ENCODE measurements at places on chromosomes 6 and 20.

- DNase-seq, result no peak
Measured at GRCh38 chr6:20302702-20303251, 90.5 kb upstream of the MBOAT1 start.

DNA sequence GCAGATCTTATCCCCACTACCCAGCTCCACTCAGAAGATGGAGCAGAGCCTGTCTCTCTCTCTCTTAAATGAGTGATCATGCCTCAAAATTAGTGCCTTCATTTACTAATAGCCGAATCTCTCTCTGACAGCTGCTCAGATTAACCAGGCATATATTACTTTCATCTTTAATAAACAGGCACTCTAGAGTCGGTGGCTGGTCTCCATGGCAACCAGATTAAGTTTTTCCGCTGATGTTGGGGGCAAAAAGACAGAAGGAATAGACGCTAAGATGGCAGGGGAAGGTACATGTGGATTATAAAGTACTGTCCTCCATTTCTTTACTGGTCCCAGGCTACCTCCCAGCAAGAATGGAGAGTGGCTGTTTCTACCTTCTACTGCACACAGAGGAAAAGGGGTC is 121.6 kb downstream of the QRSL1 start:
- no peak for DNase-seq

DNA sequence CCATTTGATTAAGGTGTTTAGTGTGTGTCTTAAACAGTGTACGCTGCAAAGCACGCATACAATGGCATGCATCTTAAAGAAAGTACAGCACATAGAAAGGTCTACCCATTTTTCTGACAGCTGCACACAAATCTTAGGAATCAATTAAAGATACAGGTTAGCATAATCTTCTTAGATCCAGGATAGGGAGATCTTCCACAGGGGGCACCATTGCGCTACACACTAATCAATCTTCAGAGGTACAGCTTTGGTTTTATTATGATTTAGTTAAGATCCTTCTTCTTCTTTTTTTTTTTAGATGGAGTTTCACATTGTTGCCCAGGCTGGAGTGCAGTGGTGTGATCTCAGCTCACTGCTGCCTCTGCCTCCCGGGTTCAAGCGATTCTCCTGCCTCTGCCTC is 63.7 kb upstream of the BEND3 start:
- DNase-seq, result no peak

DNA sequence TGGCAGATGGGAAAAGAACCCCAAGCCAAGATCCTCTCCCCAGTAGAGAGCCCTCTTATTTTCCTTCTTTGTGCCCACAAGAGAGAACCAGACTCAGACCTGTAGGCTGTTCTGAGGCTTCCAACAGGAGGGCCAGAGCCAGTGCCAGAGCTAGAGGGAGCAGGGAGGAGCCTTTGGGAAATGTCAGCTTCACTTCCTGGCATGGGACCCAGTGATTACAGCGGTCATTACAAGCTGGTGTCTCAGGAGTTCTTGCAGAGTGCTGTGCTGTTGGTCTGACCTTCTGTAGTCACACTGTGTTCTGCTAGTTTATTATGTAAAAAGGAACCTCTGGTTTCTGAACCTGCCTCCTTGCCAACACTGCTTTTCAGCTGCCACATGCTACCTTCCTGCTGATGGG is 38.9 kb downstream of the STK35 start:
- no peak for DNase-seq

- no peak for DNase-seq
Measured at GRCh38 chr6:138805016-138805765, 9.3 kb downstream of the ECT2L start.

DNA sequence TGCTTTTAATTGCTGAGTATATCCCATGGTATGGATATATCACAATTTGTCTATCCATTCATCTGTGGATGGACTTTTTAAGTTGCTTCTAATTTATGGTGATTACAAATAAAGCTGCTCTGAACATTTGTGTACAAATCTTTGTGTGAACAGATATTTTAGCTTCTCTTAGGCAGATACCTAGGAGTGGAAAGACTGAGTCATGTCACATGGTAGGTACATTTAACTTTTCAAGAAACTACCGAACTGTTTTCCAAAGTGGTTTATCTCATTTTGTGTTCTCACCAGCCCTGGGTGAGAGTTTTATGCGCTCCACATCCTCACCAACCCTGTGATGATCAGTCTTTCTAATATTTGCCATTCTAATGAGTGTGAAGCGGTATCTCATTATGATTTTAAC is 31.0 kb upstream of the ZNFX1 start:
- DNase-seq, result no peak

- DNase-seq, result no peak
Measured at GRCh38 chr6:146682919-146683318, 84.1 kb downstream of the ADGB start.

GRCh38 chr6:136015531-136015930 is 164.0 kb downstream of the PDE7B start:
- no peak for DNase-seq

DNA sequence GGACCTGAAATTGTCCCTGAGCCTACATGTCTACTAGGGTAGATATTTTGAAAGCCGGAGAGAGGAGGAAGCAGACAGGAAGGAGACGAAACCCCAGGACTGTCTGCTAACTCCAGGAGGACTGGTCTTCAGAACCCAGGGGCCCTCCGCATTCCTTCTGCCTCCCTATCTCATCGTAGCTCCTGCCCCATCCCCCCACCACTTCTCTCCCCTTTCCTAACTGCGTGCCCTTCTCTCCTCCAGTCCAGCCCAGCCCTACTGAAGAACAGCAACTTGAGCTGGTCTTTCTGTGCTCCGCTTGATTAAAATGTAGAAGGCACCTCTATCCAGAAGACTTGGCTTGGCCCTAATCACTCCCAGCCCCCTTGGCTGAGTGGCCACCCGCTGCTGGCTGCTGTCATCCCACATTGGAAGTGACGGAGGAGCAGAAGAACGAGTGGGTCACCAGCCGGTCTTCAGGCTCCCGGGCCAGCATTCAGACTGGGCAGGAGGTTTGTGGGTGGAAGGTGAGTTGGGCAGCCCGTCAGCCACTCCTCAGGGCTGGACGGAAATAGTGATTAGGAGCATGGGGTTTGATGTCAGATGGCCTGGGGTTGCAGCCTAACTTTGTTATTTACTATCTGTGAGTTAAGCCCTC is 28.8 kb upstream of the ANGPT4 start:
- no peak for DNase-seq

DNA sequence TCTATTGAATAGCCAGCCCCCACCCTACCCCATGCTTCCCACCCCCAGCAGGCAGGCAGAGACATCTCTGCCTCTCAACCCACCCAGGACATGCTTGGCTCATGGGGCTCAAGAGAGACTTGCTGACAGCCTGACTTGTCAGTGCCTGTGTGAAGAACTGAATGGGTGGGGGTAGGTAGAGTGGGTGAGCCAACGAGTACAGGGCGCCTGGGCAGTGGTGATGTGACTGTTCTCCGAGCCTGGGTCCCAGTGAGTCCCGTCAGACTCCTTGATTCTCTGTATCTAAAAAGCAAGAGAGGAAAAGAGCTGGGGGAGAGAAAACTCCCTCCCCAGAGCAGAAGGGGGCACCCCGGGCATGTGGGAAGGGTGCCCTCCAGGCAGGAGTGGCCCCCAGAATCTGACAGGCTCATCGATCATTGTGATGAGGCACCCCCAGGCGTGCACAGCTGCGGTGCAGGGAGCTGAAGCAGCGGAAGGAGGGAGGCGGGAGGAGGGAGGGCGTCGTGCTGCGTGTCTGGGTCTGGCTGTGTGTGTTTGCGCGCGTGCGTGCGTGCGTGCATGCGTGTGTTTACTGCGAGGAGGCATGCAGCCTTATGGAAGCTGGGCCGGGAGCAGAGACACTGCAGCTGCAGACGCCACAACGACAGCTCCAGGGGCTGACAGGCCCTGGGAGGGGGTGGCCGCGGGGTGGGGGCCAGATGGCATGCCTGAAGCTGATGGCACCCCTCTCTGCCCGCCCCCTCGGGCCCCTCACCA is 40.2 kb downstream of the FOXP4 start:
- no peak for DNase-seq

DNA sequence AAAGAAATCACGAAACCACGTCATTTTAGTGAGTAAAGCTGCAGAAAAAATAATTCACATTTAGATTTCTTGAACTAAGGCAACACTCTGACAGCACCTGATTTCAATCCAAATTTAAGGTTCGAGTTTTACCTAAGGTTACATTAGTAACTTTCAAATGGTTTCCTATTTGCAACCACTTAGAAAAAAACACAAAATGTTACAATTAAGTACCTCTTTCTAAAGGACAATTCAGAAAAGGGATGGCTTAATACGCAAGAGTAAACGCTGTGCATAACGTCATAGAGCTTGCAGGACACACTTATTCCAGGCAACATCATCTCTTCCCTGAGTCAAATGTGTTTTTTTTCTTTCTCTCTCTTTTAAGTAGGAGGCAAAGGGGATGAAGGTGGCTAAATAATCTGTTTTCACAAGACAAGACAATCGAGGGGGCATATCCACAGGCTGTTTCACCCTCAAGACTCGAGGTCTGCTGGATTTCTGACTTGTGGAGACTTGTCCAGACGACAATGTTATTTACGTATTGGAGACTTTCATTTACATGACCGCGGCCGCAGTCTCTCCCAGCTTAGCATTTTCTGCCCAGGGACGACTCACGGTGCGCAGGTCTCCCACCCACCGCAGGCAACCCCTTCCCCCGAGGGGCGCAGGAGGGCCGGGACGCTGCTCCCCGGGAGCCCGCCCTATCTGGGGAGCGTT is 86.0 kb downstream of the SESN1 start:
- DNase-seq, result no peak

GRCh38 chr20:19658137-19658536 is 99.9 kb upstream of the RIN2 start:
- no peak for DNase-seq

GRCh38 chr6:142361345-142361744 is 59.5 kb downstream of the ADGRG6 start:
- DNase-seq, result no peak

- DNase-seq, result no peak
Measured at GRCh38 chr6:64040113-64040512, 404.5 kb downstream of the PHF3 start.

DNA sequence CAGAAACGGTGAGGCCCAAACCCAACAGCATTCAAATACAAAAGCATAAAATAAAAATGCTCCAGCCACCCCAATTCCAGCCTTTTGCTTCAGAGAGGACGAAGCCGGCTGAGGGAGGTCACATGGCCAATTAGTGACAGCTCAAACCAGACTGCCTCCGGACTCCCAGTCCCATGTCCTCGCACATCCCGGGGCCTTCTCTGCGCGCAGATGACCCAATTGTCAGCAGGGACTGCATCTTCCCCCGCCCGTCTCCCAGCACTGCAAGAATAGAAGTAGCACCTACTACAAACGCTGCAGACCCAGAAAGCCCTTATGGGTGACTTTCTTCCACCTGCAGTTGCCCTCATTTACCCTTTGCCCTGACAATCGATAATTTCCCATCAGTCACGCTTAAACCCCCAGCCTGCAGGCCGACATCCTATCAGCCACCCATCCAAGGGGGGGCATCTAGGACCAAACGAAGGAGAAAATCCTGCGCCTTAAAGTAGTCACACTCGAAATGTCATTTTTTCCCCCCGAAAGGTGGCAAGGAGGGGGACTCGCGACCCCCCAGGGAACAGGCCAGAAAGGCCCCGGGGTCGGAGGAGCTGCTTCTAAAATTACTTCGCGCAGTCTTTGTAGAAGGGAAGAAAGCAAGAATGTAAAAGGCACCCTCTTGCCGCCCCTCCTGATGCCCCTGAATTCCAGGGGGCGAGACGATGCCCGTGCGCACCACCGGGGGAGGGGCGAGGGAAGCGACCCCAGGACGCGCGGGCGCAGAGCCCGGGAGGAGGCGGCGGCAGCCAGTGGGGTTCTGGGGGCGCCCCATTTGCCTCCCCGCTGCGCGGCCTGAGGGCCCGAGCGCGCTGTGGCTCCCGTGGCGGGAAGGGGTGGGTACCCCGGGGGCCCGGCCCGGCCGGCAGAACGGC is 792 bp downstream of the SLC23A2 start:
- DNase-seq, result peak; percentile 57

DNA sequence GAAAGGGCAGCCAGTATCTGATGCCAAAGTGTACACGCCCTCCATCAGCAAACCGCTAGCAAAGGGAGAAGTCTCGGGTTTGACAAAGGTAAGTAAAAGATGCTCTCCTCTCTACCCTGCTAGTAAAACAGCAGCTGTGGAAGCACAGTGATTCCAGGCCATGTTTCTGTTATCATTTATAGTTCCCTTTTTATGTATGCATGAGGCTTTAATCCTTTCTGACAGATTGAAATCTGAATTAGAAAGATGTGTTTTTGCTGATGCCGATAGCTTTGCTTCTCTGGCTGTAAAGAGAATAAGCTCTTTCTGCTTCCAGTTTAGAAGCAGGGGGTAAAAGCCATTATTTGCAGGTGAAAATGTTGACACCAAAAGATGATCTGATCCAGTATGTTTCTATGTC is 392.4 kb upstream of the SOX4 start:
- DNase-seq, result no peak

DNA sequence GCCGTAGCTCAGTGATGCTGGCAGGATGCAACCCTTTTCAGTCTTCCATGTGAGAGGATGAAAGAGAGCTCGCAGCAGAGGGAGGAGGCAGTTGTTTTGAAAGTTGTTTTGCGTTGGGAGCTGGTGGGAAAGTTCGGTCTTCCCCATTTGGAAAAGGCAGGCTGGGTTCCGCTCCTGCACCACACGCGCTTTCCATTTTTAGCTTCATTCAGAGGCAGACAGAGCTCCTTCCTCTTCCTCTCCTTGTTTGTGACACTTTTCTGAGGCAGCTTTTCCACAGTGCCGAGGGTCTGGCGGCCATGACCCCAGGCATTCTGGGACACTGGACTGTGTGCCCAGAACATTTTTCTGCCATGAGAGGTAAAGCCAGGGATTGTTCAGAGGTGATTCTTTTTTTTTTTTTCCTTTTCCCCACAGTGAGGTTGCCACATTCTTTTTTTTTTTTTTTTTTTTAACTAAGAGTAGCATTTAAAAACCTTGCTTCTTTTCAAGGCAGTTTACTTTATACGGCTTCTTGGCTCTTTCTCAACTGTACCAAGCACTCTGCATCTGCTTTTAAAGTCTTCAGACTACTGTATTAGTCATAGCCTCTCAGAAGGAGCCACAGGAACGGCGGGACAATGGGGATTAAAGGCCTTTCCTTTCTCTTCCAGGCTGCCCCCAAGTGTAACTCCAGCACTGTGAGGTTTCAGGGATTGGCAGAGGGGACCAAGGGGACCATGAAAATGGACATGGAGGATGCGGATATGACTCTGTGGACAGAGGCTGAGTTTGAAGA is 1.6 kb downstream of the PRDM1 start:
- no peak for DNase-seq

All from ecto neural progenitor cell (in vitro differentiated cells).